ENCODE measurements at places on chromosomes 16 and 17. TPM values are rescaled to one million over a fixed set of nuclear protein-coding genes. Genes with fewer than 3 reads are reported as not detected.

The FGF11 gene
- 6.9 TPM for polyA plus RNA-seq

DNA sequence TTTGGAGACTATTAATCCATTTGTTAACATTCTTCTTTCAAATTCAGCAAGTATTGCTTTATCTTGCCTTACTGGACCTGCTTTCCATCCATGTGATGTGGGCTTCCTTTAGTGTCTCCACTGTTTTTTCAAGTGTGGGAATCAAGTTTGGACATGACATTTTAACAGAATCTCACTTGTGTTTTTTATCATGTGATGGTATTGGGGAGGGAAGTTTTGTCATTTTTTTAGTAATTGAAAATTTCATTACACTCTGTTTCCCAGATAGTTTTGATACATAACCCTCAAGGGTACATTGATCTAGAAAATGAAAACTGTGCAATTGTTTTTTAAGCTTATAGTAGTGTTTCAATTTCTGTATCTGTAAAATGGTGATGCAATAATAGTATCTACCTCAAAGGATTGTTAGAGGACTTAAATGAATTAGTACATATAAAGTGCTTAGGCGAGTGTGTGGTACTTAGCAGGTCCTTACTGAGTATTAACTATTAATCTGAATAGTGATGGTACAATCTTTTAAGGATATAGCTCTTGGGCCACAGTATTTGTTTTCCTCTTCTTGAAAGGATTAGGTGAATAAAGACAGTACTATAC is 27.3 kb downstream of the AATF start:
- no peak for DNase-seq

DNA sequence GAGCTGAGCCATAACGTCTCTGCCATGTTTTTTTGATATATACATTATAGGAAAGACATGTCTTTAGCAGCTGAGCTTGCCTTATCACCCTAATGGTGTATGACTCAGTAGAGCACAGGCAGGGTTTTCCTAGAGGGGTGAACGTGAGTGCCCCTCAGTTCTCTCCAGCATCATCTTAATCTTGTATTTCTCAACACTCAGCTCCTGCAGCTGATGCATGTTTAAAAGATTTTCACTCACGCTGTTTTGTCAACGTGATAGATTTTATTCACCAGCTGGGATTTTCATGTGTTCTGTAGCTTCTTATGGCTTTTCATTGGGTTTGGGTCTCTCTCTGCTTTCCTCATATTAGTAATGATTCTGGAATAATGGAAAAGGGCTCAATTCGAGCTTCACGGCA is 186.0 kb upstream of the PMFBP1 start:
- no peak for DNase-seq

The HCRT gene
- not detected for polyA plus RNA-seq

The KRTAP2-1 gene
- not detected for polyA plus RNA-seq

GRCh38 chr16:69204172-69204571 is 17.2 kb downstream of the SNTB2 start:
- no peak for DNase-seq

DNA sequence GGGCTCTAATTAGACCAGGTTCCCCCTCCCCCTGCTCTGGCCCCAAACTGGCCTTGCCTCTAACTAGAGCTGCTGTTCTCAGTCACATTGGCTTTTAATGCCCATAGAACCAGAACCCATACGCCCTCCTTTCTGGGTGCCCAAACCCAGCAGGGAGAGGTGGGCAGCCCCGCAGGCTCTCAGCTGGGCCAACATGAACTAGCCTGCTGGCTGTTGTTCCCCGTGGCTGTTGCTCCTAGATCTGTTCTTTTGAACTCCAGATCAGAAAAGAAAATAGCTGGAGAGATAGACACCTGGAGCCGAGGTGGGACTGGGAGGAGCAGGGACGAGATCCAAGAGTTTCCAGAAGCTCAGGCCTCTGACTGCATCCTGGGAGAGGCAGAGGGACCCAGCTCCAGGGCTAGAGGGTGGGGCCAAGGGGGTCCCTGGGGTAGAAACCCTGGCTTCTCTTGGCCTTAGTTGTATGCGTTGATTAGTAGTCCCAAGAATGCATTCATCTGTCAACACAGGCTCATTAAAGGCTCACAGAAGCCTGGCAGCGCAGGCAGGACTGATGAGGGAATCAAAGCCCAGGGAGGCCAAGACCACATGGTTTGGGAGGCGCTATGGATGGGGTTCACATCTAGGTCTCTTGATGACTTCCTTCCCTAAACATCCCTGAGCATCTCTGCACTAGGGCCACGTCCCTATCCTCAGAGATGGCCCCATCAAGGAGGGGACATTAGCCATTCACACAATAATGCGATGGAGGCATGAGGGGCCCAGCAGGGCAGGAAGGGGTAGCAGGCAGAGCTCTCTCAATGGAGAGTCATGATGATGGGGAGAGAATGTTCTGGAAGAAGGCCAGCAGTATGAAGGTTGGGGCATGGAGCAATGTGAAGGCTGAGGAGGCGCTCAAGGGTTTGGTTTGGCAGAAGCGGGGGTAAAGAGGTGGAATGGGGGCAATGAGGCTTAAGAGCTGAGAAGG is 1.3 kb upstream of the CPSF4L start:
- no peak for DNase-seq

The SLC22A31 gene
- 0.21 TPM for polyA plus RNA-seq

- DNase-seq: no peak
These were observed 54.2 kb downstream of the PLD6 start for GRCh38 chr17:17151962-17152361.

- DNase-seq: no peak
These were observed 10.2 kb upstream of the ETV4 start for GRCh38 chr17:43556292-43556691.

- DNase-seq: no peak
These were observed 10.3 kb upstream of the ATP5MC1 start for GRCh38 chr17:48882272-48882671.

DNA sequence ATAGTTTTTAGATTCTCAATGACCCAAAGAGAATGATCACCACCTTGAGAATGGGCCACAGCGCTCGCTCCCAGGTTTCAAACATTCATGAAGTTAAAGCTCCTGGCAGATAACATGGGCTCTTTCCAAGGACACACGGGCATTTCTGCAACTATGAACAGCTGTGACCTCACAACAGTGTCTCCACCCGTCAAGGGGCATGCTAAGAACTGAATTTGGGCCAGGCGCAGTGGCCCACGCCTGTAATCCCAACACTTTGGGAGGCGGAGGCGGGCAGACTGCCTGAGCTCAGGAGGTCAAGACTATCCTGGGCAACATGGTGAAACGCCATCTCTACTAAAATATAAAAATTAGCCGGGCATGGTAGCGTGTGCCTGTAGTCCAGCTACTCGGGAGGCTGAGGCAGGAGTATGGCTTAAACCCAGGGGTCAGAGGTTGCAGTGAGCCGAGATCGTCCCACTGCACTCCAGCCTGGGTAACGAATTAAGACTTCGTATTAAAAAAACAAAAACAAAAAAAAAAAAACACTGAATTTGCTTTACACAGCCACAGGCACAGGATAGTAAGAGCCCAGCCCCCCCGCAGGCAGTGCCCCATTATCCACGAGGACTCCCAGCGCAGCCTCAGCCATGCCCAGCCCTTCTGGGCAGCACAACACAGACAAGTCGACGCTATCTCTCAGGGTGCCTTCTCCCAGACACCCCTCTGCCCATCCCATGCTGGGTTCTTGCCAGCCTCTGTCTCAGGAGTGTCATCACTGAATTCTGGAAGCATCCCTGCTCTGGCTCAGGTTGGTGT is 7.2 kb downstream of the USP7 start:
- DNase-seq: no peak

- no peak for DNase-seq
These were observed 32.0 kb downstream of the SCPEP1 start for GRCh38 chr17:57009737-57010445.

The SLC16A11 gene
- polyA plus RNA-seq: 0.71 TPM

- no peak for DNase-seq
These were observed 226.1 kb upstream of the TOX3 start for GRCh38 chr16:52773026-52773425.

The PRSS22 gene
- polyA plus RNA-seq: 7.6 TPM

The ZNF205 gene
- 16.2 TPM for polyA plus RNA-seq

The ALDH3A1 gene
- polyA plus RNA-seq: 1.4 TPM

GRCh38 chr17:80565343-80566053 is 20.9 kb downstream of the RPTOR start:
- no peak for DNase-seq

GRCh38 chr16:16081141-16081540 is 131.7 kb downstream of the ABCC1 start:
- DNase-seq: no peak

The ABCC12 gene
- 0.05 TPM for polyA plus RNA-seq

DNA sequence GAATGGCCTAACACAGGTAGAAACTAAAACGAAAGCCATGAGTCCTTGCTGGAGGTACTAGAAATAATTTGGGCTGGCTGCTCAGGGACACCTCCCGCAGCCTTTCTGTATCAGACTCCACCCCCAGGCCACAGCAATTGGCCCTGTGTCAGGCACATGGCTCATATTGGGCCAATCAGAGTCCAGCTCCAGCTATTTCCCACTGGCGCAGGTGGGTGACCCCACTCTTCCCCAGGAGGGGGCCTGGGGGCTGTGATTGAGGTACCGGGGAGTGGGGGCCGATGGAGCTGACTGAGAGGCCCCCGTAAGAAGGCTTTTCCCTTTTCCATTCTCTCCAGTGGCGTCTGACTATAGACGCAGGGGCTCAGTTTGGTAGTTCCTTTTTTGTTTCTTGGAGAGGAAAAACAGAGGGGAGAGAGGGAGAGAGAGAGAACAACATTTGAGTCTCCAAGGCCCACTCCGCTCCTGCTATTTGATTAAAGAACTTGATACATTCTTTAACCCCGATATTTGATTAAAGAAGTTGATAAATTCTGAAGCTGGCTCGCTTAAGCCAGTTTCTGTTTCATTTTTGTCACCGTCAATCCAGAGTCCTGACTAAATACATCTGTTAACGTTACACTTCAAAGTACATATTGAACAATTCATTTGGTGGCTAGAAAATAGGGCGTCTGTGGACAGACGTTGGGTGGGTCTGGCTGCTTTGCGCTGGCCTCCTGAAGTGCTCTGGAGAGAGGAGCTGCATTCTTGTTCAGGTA is 26.3 kb downstream of the FOXL1 start:
- DNase-seq: no peak

The SLC47A1 gene
- polyA plus RNA-seq: 22.5 TPM

GRCh38 chr17:74603746-74604145 is 11.7 kb upstream of the CD300LD start:
- DNase-seq: no peak

The PYDC1 gene
- polyA plus RNA-seq: not detected

GRCh38 chr17:82962163-82962720 is 117.2 kb upstream of the METRNL start:
- DNase-seq: no peak

DNA sequence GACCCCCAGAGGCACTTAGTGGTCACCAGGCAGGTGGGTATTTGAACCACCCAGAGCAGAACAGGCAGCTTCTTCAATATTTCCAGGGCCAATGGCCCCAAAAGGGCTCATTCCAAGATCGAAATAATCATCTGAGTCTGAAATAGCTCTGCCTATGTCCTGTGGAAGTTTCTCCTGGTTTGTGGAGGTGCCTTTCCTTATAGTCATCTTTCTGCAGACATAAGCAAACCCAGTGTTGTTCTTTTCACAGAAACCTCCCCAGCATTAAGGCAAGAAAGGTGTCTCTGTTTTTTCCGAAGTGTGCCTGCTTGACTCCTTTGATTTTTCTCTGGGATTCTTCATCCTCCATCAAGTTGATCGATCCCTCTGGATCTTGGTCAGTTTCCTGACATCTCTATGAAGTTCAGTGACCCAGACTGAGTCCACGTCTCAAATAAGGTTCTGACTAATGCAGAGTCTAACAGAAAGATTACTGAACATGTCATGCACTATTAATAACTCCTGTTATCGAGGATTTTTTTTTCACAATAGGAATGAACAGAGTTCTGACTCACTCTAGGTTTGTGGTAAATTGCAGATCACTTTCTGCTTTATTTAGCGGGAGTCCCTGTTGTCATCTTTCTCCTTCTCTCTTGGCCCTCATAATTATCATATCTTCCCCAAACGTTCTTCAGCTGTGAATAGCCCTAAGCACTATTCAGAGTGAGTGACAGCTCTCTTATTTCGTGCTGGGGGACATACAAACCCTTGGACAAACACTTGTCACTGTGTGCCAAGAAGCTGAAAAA is 1.5 kb downstream of the LRRC3C start:
- DNase-seq: no peak
